ENCODE measurements at places on chromosomes 11 and 22.

DNA sequence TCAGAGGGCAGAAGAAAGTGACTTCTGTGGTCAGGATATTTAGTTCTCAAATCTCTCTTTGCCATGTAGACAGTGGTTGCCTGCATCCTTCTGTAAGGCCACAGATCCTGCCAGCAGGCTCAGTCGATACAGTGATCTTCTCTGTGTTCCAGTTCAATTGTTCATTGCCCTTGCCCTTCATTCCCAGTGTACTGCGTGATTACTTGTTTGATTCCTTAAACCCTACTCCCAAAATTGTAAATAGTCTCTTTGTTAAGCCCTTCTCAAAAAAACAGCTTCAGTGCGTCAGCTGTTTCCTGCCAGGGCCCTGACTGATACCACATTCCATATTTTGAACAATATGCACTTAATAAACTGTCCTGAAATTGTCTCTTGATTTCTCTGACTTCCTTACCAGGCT, 9.3 kb upstream of the TYR start:
- DNase-seq, result no peak

- DNase-seq, result no peak
Measured at GRCh38 chr11:73139476-73140198, 2.5 kb downstream of the FCHSD2 start.

DNA sequence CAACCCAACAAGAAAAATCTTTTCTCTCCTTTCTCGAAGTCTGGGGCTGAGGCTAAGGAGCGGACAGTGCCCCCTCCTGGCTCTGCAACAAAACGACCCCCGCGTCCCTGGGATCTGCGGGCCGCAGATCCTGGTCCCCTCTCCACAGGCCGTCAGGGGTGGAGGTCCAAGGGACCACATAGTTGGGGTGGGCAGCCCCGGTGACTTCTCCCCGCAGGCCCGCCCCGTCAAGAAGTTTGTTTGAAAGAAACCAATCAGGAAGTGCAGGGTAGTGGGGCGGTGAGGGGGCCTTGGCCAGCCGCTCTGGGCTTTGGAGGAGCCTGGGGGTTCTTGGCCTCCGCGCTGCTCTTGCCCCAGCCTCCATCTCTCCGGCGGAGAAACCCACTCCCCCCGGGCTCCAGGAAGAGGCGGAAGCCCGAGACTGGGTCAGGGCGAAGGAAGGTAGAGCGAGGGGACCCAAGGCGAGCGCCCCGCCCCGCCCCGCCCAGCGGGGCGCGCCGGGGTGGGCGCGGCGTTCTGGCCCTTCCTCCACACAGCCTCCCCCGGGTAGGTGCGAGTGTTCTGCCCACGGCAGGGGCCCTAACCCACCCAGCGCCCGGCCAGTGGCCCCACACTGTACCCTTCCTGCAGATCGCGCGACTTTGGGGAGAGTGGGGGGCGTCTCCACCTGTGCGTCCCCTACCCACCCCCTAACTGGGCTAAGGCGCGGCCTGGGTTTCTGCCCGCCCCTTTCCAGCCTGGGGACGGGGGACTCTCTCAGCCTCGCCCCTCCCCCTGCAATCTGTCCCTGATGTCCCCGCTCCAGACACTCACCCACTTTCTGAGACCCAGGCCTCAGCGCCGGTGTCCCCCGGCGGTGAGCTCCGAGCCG, 1.3 kb downstream of the TP53I11 start:
- no peak for DNase-seq

GRCh38 chr22:39215426-39216142, 29.2 kb downstream of the PDGFB start:
- DNase-seq, result no peak

- DNase-seq, result no peak
Measured at GRCh38 chr11:26677566-26677965, 44.3 kb downstream of the SLC5A12 start.

Measured in KG1 (cell line).